ENCODE measurements at places on chromosomes 12 and 14.
A peak's percentile ranks its signal among the peaks of the same experiment; 100 is the strongest.

- no peak for DNase-seq
Observed at GRCh38 chr12:132739600-132740312, 21.9 kb downstream of the ANKLE2 start.

- peak; percentile 47 for DNase-seq
Observed at GRCh38 chr12:55927588-55928502, at the start of gene PYM1. Gene PYM1 (minus strand): TSS chr12:55927894. CDS start chr12:55927761, 133 bp downstream.

GRCh38 chr12:73656375-73656774, 881.3 kb upstream of the ATXN7L3B start:
- DNase-seq = no peak

DNA sequence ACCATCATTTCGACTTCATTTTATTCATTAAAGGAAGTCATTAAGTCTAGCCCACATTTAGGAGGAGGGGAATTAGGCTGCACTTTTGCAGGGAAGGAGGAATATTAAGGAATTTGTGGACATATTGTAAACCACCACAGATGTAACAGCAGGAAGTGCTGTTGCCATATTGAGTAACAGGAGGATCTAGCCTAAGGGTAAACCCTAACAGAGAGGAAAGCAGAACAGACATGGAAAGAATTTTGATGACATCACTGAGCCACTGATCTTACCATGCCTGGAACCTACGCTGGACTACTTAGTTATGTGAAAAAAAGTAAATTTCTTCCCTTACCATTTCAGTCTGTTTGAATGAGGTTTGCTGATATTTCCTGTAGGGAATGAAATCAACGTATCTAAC, 100.7 kb upstream of the ATF7IP start:
- DNase-seq = no peak

- no peak for DNase-seq
Observed at GRCh38 chr14:22419620-22420019, 169.4 kb downstream of the DAD1 start.

- peak; percentile 48 for DNase-seq
Observed at GRCh38 chr14:102805371-102805891, 28.2 kb downstream of the TRAF3 start.

DNA sequence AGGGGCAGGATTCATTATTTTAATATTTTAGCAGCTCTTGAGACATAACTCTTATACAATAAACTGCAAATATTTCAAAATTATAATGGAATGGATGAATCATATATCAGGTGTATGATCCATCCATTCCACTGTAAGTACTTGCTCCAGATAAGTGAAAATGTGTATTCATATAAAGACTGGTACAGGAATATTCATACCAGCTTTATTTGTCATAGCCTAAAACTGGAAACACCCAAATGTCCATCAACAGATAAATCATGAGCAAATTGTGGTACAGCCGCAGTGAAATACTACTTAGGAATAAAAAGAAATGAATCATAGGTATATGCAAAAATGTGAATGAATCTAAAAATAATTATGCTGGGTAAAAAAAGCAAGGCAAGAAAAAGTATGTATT, 263.6 kb upstream of the SYT10 start:
- DNase-seq = no peak

DNA sequence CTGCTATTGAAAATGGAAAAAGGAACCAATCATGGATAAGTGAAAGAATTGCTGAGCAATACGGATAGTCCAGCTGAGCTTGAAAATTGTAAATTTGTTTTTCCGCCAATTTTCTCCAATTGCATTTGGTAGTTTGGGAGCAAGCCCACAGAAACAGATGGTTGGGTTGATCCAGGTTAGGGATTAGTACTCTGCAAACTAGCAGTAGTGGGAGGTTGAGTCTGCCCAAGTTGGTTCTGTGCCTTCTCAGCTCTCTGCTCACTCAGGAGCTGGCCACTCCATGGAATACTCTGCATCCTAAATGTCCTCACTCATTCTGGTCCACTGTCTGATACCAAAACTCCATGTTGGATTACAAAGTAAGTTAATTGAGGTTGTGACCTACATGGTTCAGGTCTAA, 361.1 kb upstream of the ATP2B1 start:
- no peak for DNase-seq

DNA sequence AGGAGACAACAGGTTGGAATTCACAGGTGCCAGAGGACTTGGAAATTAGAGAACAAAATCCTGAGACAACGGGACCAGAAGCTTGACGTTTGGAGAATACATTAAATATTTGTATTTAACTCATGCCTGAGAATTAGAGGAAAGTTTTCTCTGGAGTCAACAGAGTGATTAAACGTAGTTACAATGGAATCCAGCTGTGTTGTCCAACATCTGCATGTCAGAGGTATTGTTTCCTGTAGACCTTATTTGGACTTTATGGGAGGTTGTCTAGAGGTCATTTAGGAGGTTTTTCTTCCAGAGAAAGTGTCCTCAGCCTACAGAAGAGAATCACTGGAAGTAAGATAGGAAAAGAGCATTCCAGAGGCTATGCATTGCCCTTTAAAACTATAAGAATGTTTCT, 45.1 kb upstream of the RERGL start:
- DNase-seq = no peak

- no peak for DNase-seq
Observed at GRCh38 chr12:56062996-56063395, 17.0 kb upstream of the ERBB3 start.

GRCh38 chr12:65055859-65056258, 65.2 kb downstream of the WIF1 start:
- DNase-seq = no peak

DNA sequence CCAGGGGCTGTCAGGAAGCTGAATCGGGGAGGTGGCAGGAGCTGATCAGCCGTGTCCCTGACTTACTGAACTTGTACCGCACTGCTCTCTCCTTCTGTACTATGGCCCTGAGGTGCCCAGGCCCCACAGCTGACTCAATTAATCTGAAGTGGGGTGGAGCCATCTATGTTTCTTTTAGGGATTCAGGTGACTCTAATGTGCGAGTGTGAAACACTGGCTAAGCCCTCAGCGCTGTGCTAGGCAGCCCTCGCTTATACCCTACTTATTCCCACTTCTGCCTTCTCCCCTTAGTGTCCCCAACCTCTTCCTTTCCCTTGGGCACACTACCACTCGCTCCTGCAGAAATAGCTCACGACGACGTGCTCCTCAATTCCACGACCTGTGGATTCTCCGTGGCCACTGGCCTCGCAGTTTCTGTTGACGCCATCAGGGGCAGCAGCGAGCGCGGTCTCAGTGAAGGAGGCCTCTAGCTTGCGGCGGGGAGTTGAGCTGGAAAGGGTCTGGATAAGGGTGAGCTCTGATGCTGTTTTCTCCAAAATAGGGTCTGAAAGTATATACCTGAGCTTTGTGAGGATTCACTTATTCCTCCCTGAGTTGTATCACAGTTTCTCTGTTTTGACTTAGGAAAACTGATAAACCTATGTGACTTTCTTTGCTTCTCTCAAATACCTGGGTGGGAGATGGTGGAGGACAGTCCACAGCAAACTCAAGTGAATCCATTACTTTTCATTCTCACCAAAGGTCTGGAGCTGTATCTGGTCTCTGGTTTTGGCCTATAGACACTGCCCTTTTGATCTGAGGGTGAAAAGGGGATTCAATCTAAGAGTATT, 167.6 kb downstream of the SLC41A2 start:
- DNase-seq = peak; percentile 45

DNA sequence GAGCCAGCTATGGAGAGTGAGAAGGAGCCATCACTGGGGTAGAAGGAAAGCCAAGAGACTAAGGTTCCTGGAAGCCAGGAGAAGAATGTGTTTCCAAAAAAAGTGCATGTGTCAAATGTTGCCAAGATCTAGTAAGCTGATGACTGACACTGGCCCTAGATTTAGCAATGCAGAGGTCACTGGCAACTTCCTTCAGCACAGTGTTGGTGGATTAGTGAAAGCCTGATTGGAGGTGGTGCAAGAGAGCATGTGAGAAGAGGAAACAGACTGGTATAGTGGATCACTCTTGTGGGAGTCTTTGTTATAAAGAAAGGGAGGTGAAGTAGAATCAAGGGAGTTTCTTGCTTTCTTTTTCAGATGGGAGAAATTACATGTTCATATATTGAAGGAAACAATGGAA, 34.1 kb upstream of the CHGA start:
- no peak for DNase-seq

DNA sequence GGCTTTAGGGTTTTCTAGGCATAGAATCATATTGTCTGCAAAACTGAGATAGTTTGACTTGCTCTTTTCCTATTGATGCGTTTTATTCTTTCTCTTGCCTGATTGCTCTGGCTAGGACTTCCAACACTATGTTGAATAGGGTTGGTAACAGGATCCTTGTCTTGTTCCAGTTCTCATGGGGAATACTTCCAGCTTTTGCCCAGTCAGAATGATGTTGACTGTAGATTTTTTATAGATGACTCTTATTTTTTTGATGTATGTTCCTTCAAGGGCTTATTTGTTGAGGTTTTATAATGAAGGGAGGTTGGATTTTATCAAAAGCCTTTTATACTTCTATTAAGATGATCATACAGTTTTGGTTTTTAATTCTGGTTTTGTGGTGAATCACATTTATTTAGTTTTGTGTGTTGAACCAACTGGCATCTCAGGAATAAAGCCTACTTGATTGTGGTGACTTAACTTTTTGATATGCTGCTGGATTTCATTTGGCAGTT, 478.2 kb downstream of the TMEM117 start:
- DNase-seq = no peak

GRCh38 chr12:68785358-68785757, 22.6 kb upstream of the MDM2 start:
- DNase-seq = no peak
